ENCODE measurements at places on chromosomes 2 and 18. TPM values are rescaled to one million over a fixed set of nuclear protein-coding genes. Genes with fewer than 3 reads are reported as not detected.

DNA sequence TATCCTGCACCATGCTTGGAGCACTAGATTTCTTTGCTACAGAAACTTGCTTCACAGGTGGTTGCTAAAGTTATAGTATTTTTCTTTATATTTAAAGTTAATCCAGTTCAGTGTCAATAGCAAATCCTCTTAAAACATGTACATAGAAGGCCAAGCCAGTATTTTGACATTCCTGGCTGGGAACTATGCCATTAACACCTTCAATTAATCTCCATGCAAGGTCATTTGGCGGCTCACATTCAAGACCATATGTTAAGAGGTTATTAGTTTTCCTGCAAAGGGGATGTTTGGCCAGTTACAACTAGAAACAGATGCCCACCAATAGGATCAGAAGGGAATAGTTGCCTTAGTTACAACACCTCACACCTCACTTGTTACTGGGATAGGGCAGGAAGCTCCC lies 261.3 kb upstream of the MEIS1 start:
- no peak for DNase-seq

DNA sequence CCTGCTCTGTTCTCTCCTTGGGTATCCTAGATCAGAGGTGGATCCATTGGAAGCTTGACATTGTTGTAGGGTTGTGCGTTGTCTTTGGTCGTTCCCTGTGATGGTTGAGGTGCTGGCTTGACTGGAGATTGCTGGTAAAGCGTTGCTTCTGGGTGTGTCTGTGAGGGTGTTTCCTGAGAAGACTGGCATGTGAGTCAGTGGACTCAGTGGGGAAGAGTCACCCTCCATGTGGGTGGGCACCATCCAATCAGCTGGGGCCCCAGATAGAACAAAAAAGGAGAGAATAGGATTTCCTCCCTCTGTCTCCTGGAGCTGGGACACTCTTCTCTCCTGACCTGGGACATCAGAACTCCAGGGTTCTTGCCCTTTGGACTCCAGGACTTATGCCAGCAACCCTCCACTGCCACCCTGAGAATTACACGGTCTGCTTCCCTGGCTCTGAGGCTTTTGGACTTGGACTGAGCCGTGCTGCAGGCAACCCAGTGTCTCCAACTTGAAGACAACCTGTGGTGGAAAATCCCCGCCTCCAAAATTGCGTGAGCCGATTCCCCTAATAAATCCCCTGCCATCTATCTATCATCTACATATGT lies 14.8 kb upstream of the REEP1 start:
- DNase-seq, result peak; percentile 32

- DNase-seq, result peak; percentile 79
These were observed 280 bp upstream of the CYP1B1 start for GRCh38 chr2:38076152-38076709.

DNA sequence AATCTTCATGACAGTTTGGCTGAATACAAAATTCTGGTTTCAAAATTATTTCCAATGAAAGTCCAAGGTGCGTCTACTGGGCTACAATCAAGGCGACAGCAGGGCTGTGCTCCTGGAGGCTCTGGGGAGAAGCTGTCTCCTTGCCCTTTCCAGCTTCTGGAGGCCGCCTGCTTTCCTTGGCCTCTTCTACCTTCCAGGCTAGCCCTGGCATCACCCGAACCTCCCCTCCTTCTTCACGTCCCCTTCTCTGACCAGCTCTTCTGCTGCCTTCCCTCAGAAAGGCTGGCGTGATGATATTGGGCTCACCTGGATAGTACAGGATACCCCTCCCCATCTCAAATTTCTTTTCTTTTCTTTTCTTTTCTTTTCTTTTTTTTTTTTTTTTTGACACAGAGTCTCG lies 115.5 kb downstream of the KCNF1 start:
- DNase-seq, result no peak

DNA sequence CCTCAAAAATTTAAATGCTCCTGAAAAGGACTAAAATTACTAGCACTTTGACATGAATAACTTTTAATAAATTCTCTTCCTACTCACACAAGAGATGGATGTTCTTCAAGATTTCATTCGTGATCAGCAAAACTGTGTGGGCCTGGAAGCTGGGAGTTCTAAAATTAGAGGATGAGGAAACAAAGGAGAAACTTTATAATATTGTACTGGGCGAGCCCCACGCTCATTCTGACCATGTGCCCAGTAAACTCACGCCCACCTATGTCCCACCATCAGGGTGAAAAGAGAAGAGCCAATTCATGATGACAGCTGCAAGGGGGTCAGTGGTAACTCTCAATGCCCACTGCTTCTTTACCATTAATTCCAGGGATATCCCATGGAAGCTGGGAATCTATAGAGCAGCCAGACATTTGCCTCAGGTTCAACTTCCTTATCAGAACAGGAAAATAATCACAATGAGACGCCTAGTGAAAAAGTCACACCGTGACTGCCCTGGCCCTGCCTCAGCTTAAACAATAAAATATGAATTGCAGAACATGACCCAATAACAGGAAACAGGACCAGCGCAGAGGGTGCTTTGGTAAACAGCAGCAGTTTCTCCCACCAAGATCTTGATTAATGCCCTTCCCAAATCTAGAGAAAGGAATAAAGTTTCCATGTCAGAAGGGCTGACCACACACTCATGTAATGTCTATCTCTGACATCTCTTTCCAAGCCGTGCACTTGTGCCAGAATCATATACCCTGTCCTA lies 438.6 kb downstream of the TXNL1 start:
- no peak for DNase-seq

GRCh38 chr18:23934252-23934651 lies 80.3 kb upstream of the TTC39C start:
- DNase-seq, result no peak

GRCh38 chr18:58554404-58554803 lies 74.5 kb downstream of the ALPK2 start:
- no peak for DNase-seq

- no peak for DNase-seq
These were observed 41.3 kb downstream of the TTC39C start for GRCh38 chr18:24055878-24056277.

DNA sequence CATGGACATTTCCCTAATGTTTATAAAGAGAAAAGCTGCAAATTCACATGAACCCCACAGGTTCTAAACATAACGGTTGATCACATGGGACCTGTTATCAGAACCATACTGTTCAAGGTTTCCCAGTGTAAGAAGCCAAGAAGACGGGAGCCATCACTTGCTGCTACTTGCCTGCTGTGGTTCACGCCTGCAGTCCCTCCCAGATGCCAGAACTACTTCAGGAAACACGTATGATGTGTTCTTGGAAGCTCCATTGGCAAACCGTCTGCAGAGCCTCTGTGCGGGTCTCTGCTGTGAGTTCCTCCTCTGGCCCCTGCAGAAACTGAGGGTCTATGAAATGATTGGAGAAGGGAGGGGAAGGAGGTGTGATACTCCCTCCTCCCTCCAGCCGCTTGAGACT lies 75.2 kb downstream of the CABLES1 start:
- DNase-seq, result no peak

DNA sequence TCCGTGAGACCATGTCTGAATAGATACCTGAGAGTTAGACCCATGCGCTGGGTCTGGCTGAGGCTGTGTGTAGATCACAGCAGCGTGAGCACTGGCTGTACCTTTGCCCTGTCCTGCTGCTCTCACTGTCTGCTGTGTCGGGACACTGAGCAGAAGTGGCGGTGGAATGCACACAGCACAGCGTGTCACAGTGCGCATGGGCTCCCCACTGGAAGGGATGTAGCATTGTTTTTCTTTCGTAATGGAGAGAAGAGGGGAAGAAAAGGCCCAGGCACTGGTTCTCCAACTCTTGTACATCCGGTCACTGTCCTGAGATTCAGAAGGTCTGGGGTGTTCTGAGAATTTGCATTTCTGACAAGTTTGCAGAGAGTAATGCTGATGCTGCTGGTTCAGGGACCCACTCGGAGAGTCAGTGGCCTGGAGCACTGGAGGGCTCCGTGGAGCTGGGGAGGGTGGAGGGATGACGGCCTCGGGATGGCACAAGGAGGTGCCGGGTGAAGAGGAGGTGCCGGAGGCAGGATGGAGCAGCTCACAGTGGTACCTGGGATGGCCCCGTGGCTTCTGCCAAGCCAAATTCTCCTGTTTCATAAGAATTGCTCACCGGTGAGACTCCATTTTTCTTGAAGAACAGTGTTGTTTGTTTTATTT lies 252.8 kb downstream of the LDLRAD4 start:
- DNase-seq, result no peak

DNA sequence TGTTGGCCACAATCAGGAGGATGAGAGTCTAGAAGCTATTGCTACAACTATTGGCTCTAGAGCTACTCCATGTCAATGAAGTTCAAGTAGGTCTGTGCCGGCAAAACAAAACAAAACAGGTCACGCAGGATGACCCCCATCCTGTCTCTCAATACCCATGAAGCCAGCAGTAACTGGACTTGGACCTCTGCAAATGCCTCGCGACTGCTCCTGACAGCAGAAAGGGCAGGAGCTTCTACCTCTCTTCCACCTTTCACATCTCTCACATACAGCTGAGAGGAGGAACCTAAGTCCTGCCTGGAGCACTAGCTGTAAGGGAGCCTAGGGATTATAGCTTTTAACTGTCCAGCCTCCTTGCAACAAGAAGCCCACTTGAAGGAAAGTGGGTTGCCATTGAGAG lies 16.0 kb downstream of the PRKAG3 start:
- DNase-seq, result peak; percentile 39

GRCh38 chr2:211609127-211609526 lies 929.5 kb downstream of the ERBB4 start:
- no peak for DNase-seq

DNA sequence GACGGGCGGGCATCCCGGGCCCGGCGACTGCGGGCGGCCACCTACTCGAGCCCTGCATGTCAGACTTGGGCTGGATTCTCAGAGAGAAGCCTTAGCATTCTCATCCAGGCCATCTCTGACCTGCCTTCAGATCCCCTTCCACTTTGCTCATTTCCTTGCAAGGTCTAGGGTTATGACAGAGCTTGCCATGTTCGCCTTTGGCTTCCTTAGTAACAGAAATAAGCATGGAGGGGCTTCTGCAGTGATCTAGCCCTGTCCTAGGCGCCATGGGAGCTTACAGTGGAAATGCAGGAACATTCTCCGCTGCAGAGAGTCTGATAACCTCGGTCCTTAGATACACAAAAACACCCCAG lies 632 bp upstream of the ACVR1 start:
- no peak for DNase-seq

- DNase-seq, result no peak
These were observed 738 bp downstream of the CHST9 start for GRCh38 chr18:27184115-27185024.

Gene GLI2
- total RNA-seq, result 9.2 TPM

Gene FSIP2
- total RNA-seq, result 1.6 TPM

Gene MAP4K4
- 50.9 TPM for total RNA-seq

Gene FAM110C
- 41.8 TPM for total RNA-seq

Gene REG1A
- 33.7 TPM for total RNA-seq

Data from mucosa of gallbladder (tissue), 1 donor.